ENCODE measurements at places on chromosomes 7 and 10.

DNA sequence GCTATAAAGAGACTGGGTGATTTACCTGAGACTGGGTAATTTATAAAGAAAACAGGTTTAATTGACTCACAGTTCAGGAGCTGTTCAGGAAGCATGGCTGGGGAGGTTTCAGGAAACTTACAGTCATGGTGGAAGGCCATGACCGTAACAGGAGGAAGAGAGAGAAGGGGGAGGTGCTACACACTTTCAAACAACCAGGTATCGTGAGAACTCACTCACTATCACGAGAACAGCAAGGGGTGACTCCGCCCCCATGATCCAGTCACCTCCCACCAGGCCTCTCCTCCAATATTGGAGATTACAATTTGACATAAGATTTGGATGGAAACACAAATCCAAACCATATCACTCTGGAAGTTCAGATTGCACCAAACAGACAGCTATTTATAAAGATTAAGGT, 59.8 kb upstream of the ARHGAP21 start:
- no peak for DNase-seq

DNA sequence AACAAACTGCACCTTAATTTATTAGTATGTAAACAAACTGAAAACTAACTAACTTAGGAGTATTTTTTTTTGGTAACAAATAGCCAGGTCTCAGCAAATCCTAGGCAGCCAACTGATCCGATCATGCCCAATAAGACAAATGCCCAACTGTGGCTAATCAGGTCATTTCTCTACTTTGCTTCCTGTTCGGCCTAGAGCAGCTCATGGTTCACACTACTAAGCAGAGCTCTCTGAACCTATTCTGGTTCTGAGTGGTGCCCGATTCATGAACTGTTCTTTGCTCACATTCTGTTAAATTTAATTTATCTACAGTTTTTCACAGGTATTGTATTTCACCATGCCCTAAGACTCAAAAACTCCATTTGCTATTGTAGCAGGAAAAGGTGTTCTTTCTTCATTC, 55.1 kb downstream of the CCDC3 start:
- no peak for DNase-seq

DNA sequence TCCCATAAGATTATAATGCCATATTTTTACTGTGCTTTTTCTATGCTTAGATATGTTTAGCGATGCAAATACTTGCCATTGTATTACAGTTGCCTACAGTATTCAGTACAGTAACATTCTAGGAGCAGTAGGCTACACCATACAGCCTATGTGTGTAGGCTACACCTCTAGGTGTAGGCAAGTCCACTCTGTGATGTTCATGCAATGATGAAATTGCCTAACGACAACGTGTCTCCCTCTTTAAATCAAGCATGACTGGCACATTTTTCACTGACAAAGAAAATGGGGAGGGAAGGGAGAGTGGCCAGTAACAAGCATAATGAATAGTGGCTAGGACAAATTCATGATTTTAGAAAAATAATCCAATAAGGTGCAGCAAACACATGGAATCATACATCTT, 1.7 kb downstream of the NCAPG2 start:
- DNase-seq = no peak

GRCh38 chr10:91022924-91023699, 102.2 kb upstream of the ANKRD1 start:
- DNase-seq = no peak

DNA sequence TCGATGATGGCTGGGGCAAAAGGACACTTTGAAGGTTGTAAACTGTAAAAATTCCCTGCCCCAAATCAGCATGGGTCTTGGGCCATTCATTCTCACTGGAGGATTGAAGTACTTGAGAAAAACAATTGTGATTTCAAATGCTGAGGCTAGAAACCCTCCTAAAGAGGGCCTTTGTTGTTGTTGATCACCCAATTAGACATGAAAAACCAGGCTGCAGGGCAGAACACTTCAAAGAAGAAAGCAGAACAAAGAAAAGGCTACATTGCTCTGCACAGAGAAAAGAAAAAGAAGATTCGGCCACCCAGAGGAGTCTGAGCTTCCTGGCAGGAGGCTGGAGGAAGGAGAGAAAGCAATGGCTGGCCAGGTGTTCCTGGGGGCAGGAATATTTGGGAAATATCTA, 143.1 kb downstream of the NPY start:
- no peak for DNase-seq

DNA sequence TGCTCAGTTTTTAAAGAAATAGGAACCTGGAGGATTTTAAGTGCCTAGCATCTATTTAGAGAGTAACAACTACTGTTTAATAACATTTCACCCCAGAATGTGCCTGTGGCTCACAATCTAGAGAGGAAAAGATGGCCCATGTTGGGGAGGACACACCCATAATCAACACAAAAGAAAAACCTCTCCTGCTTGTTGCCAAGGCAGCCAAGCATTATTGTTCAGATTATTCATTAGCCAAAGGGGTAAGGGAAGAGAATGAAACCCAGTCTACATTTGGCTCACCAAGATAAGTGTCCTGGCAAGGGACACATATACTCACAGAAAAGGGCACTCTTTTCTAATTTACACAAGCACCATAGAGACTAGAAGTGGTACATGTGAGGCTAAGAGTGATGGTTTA, 17.7 kb upstream of the IFIT1B start:
- DNase-seq = no peak

Data from progenitor cell of endocrine pancreas (in vitro differentiated cells).